Activated T-cell treated with anti-CD3 and anti-CD28 coated beads, Interleukin-2, amount 50 U/mL, for 72 hours (primary cell): ENCODE measurements at places on chromosomes 11 and 22.

DNA sequence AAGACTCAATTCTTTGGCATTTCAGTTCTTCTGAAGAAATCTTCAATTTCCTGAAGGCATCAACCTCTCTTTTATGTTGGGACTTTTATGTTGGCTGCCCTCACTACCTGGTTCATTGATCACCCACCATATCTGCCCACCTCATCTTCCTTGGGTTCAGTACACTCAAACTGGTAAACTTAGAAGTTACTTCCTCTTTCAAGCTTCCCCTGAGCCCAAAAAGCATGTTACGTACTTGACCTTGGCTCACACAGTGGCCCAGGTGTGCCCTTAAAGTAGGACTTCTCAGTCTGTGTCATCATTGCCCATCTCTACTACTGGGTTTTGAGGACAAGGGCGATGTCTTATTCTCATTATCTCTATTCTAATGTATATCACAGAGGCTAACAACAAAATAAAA, 86.1 kb downstream of the GRIA4 start:
- no peak for DNase-seq

GRCh38 chr22:49327411-49328117, 500.1 kb downstream of the BRD1 start:
- no peak for DNase-seq

GRCh38 chr22:49550766-49551362, 276.8 kb downstream of the BRD1 start:
- DNase-seq, result no peak

DNA sequence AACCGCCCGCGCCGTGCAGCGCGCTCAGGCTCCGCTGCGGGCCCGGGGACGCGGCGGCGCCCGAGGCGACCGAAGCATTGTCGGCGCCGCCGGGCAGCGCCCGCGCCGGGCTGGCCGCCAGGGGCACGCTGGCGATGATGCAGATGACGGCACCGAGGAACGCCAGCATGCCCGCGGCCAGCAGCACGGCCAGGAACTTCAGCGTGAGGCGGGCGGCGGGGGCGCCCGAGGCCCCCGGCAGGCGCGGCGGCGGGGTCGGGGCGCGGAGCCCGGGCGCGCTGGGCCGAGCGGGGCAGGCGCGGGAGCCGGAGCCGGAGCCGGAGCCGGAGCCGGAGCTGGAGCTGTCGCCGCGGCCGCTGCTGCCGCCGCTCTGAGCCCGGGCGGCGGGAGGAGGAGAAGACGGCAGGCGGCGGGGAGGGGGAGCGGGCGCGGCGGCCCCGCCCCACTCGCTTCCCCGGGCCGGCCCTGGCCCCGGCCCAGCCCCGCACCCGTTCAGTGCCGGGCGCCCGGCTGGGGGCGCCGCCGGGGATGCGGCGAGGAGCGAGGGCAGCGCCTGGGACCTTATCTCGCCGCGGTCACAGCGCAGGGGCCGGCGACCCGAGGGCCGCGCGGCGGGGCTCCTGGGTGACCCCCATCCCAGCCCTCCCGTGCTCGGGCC, at the start of gene NPTXR:
Gene NPTXR, minus strand, starts transcription at position 372 of the 658 bp plus-strand sequence.
- peak; percentile 60 for DNase-seq

GRCh38 chr22:32265882-32266767, 11.0 kb upstream of the SLC5A4 start:
- DNase-seq, result peak; percentile 73

GRCh38 chr11:49405743-49406142, 197.3 kb upstream of the FOLH1 start:
- DNase-seq, result peak; percentile 0

GRCh38 chr11:63554877-63555223, 8.3 kb downstream of the PLAAT2 start:
- DNase-seq, result no peak

- no peak for DNase-seq
These were observed 184.5 kb downstream of the SOX6 start for GRCh38 chr11:16171882-16172281.

DNA sequence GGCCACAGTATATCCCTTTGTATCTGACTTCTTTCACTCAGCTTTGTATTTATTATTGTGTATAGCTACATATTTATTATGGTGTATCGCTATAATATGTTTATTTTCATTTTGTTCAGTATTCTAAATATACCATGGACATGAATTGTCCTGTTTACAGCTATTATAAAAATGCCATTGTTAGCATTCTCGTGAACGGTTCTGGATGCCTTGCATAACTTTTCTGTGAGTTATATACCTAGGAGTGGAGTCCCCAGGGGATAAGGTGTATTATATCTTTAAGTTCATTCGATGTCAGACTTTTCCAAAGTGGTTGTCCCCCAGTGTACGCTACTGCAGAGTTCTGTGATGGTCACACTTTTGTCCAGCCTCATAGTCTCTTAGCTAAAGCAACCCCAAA, 301.7 kb downstream of the TMEM135 start:
- DNase-seq, result no peak

DNA sequence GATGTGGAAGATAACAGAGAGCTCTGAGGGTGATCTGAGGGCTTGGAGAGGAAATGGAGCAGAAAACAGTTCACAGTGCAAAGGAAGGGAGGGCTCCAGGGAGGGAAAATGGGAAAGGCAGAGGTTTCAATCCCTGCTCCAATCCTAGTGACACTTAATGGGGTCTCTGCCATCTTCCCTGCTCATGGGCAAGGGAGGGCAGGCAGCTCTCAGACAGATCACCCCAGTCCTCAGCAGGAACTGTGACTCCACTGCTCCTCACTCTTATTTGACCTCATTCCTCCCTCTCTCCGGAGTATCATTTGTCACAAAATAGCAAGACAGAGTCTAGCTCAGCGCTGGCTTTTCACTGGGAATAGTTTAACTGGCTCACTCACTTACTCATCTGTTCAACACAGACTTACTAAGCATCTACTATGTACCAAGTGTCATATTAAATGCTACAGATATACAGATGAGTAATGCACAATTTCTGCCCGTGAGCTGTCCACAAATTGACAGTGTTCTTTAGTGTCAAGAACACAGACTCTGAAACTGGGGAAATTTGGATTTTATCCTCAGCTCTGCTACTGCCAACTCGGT, 817.4 kb downstream of the OPCML start:
- no peak for DNase-seq

DNA sequence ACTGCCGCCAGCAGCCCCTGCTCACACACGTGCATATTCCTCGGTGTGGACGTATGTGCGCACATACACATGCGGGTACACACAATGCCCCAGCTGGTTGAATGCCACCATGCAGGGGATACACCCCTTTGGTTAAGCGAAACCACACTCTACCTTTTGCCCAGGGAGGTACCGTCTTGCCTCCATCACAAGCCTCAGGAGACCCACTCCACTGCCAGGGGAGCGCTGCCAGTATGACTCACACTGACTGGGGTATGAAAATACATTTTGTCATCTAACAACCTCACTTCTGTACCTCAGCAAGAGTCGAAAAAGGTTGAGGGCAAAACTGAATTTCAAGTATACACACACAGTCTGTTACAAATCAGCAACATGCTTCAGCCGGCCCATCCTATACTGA, 39.4 kb downstream of the TMEM45B start:
- no peak for DNase-seq

DNA sequence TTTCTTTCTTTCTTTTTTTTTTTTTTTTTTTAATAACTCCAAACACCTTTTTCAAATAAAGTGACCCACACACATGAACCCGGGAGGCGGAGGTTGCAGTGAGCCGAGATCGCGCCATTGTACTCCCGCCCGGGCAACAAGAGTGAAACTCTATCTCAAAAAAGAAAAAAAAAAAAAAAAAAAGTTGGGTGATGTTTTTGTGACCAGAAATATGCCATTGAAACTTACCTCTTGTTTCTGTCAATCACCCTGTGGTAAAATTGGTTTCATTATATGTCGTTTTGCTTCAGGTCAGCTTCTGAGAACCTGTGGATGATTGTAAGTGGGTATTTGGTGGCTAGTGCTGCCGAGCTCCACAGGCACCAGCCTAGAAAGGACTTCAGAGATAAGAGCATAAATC, 238.8 kb downstream of the TBC1D22A start:
- DNase-seq, result no peak

DNA sequence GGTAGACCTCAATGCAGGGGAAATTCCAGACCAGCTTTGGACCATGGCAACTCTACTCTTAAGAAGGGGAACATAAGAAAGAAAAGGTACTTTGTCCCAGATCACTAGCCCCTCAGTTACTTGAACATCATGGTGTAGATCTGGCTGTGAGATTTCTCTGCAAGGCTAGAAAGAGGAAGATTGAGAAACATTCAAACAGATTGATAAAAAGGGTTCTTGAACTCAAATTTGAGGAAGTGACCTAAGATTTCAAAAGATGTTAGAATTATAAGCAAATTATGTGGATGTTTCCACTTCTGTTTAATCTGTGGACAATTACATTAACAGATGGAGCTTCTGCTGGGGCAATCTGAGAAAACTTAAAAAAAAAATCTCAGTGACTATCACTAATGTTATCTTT, 21.8 kb upstream of the UPB1 start:
- no peak for DNase-seq

DNA sequence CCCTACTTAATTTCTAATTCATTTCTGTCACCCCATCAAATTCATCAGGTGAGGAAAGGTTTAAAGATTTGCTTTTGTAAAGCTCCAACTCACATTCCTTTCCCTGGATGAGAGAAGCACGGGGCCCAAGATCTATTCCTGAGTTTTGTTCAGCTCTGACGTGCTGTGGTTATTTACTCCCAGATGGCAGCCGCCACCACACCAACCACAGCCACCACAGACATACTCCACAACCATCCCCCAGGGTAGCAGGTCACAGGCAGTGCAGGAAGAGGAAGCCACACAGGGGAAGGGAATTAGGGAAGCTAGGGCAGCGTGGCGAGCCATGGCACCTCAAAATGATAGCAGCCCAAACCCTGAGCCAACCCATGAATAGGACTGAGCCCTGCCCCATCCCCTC, 63.5 kb upstream of the CSNK2A3 start:
- no peak for DNase-seq

- no peak for DNase-seq
These were observed 398.6 kb upstream of the ANO5 start for GRCh38 chr11:21794306-21794705.

DNA sequence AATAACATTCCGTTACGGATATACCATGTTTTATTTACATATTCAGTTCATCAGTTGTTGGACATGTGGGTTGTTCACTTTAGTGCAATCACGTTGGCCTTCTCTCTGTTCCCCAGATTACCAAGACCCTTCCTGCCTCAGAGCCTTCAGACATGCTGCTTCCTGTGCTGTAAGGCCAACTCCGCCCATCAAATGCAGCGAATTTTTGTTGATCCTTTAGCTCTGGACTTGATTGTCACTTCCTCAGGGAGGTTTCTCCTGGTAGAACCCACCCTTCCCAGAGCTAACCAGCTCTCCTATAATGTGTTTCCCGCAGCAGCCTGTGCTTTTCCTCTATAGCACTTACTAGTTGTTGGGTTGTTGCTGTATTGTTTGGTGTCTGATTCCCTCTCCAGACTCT, 39.4 kb downstream of the SWAP70 start:
- DNase-seq, result no peak

DNA sequence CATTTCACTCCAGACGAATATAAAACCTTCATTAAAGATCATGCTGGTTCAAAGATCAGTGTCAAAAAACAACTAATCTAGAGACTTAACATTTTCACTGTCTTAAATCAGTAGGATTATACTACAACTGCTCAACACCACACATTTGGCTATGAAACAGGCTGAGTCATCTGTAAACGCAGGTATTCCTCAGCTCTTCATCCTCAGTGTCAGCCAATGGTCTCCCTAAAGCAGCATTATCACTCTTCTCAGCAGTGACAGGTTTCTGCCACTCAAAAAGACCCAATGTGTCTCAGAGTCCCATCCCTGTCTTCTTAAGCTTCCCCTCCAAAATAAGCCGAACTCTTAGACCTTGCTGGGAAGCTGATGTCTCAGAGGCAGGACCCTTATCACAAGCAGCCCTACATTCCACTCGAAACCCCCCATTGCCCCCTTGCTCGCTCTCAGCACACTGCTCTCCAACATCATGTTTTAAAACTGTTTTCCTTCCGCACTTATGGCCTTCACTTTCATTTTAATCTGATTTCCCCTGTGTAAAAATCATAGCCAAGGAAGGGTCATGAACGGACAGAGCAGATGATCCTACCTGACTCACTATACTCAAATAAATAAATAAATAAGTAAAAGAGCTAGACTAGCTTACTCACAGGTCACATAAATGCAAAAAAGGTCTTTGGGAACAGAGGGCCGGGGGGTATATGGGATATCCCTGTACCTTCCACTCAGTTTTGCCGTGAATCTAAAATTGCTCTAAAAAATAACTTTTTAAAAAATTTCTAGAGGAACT, 23.0 kb downstream of the CDON start:
- DNase-seq, result peak; percentile 6

DNA sequence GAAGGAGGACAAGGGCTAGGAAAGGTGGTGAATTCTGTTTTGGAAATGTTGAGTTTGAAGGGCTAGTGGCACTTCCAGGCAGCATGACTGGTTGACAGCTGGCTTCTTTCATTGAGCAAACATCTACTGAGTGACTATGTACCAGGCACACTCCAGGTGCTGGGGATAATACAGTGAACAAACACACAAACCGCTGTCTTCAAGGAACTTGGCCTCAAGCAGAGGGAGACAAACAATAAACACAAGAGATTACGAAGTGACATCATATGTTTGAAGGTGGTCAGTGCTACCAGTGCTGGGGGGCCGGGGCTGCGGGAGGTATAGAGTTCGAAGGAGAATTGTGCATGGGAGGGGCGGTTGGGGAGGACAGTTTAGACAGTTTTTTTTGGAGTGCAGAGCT, 197.0 kb upstream of the SORL1-AS1 start:
- no peak for DNase-seq

DNA sequence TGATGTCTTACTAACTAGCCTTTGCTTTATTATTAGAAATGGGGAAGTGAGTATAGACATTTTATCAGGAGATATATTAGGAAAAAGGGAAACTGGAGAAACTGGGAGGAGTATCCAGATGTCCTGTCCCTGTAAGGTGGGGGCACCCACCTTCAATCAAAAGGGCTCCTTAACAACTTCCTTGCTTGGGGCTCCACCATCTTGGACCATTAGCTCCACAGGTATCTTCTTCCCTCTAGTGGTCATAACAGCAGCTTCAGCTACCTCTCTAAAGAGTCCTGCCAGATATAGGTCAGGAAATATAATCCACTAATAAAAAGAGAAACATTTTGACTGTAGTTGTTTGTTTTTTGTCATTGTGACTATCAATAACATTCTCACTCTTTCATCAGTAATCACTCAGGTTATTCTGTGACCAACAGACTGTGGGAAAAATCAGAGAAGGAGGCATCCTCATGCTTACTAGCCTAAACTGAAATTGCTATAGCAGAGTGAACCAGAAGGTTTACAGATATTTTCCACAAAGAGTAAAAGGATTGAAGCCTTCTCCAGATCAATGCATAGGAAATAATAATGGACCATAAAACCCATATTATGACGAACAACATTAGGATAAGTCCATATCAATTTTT, 10.4 kb downstream of the OR51B4 start:
- no peak for DNase-seq

- no peak for DNase-seq
These were observed 8.8 kb upstream of the PDE3B start for GRCh38 chr11:14634813-14635212.

- DNase-seq, result no peak
These were observed 7.2 kb downstream of the IRAG1 start for GRCh38 chr11:10686311-10686710.

GRCh38 chr11:11035331-11035730, 177.5 kb upstream of the ZBED5 start:
- no peak for DNase-seq
